Calu3 (cell line): ENCODE measurements at places on chromosomes 12 and 14. TPM values are rescaled to one million over a fixed set of nuclear protein-coding genes. Genes with fewer than 3 reads are reported as not detected.

RERG gene
- total RNA-seq: 6.0 and 8.9 TPM in 2 replicates

CLEC7A gene
- 1.2 and 1.4 TPM in 2 replicates for total RNA-seq

DNA sequence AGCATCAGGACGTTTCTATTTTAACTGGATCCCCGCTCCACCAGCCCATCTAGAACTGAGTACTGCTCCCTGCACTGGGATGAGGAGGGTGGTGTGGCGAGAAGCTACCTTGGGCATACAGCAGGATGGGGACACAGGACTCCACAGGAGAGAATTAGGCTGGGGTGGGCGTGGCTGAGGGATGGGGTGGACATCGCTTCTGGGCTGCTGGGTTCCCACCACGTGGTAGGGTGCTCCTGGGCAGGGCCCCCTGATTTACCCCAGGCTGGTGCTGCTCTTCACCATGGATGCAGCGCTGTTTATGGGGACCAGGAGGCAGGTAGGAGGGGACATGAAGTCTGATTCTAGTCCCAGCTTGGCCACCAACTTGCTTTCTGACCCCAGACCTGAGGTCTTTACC lies 41.9 kb downstream of the VDR start:
- DNase-seq: no peak

DNA sequence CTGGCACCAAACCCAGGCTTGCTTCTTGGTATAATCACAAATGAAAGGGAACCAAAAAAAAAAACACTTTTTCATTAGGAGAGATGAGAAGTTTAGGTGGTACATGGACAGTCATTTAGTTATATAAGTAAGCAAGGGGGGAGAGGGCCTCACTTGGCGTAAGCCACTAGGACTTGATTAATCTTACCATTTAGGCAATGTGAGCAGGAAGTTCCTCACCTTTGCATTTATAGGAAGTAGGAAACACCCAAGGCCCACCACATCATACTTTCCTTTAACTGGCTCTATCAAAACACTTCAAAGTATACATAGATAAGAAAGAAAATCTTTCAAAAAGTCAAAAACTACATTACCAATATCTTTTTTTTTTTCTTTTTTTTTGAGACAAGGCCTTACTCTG lies 6.7 kb upstream of the RPS6KA5 start:
- DNase-seq: no peak

DNA sequence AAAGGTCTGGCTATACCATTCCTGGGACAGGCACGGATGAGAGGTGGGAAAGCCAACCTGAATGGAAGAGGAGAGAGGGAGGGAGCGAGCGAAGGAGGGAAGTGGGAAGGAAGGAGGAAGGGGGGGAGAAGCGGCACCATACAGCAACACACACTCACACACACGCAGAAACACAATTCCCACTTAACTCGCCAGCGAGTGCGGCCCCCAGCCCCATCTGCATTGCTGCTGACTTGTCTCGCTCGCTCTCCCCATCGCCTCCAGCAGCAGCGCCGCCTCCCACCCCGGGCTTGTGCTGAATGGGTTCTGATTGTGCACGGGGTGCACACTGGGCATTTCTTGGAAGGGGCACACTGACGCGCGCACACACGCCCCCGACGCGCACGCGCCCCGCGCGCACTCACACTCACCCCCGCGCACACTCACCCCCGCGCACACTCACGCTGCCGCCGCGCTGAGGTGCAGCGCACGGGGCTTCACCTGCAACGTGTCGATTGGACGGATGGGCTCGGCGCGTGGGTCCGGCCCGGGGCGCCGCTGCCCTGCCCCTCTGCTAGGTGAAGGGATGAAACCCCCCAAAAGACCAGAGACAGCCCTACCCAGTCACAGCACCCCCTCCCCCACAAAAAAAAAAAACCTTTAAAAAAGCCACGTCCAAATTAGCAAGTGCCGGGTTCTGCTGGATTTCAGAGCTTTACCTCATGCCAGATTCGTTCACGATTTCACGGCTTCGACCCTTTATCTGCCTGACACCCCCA lies 685 bp downstream of the GRIN2B start:
- DNase-seq: peak; percentile 15

DNA sequence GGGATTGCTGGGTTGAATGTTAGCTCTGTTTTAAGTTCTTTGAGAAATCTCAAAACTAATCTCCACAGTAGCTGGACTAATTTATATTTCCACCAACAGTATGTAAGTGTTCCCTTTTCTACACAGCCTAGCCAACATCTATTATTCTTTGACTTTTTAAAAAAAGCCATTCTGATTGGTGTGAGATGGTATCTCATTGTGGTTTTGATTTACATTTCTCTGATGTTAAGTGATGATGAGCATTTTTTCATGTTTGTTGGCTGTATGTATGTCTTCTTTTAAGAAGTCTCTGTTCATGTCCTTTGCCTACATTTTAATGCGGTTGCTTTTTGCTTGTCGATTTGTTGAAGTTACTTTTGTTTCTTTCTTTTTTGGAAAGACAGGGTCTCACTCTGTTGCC lies 301.1 kb upstream of the OR4E1 start:
- DNase-seq: no peak
